Hematopoietic multipotent progenitor cell (in vitro differentiated cells): ENCODE measurements at places on chromosomes 7 and 10.

GRCh38 chr7:909358-910329 is 33.3 kb downstream of the GET4 start:
- no peak for DNase-seq

DNA sequence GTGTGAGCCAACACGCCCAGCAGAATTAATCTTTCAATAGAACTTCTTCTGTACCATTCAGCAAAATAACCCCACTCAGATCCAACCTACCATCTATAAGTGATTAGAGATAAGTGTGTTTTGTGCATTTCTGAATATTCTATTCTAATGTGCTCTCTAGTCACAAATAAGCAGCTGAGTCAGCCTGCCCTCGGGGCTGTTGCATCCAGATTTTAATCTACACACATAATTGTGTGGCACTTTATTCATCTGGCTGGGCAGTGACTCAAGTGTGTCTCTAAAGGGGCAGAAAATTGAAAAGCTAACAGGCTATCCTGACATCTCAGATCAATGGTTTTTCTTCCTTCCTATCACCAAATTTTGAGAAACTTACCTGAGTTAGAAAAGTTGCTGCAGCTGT is 60.3 kb downstream of the PRR15 start:
- no peak for DNase-seq

- DNase-seq = no peak
Observed at GRCh38 chr7:142798451-142799436, 28.0 kb downstream of the PRSS2 start.

- no peak for DNase-seq
Observed at GRCh38 chr7:146865696-146866095, 749.1 kb downstream of the CNTNAP2 start.

DNA sequence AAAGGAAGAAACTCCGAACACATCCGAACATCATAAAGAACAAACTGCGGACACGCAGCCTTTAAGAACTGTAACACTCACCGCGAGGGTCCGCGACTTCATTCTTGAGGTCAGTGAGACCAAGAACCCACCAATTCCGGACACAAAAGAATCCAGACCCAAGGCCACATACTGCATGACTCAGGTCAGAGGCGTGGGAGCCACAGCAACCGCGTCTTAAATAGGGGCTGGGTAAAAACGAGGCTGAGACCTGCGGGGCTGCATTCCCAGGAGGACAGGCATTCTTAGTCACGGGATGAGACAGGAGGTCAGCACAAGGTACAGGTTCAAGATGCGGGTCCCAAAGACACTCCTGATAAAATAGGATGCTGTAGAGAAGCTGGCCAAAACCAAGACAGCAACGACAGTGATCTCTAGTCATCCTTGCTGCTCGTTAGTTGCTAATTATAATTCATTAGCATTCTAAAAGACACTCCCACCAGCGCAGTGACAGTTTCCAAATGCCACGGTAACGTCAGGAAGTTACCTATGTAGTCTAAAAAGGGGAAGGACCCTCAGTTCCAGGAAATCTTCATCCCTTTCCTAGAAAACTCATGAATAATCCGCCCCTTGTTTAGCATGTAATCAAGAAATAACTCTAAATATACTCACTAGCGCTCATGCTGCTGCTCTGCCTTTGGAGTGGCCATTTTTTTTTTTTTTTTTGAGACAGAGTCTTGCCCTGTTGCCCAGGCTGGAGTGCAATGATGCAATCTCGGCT is 19.3 kb downstream of the AP5Z1 start:
- DNase-seq = no peak

GRCh38 chr7:98934267-98934666 is 55.9 kb downstream of the TRRAP start:
- DNase-seq = no peak

GRCh38 chr10:111357859-111358258 is 281.0 kb downstream of the ADRA2A start:
- DNase-seq = no peak

GRCh38 chr7:3153118-3153517 is 109.5 kb upstream of the CARD11 start:
- DNase-seq = no peak

DNA sequence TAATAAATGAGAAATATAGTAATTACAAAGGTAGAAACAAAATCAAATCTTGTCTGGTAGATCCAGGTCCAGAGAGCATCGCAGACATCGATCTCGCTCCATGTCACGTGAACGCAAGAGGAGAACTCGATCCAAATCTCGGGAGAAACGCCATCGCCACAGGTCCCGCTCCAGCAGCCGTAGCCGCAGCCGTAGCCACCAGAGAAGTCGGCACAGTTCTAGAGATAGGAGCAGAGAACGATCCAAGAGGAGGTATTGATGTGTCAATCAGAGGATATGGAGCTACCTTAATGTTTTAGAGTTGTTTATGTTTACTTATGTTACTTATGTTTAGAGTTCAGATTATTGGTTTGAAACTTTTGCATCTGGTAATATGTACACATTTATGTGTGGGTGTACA is 57.8 kb downstream of the LUC7L2 start:
- no peak for DNase-seq

- no peak for DNase-seq
Observed at GRCh38 chr7:44057849-44058758, 7.3 kb downstream of the PGAM2 start.

- no peak for DNase-seq
Observed at GRCh38 chr7:23450518-23450917, 19.8 kb downstream of the IGF2BP3 start.

- DNase-seq = no peak
Observed at GRCh38 chr7:2887816-2888215, 43.7 kb upstream of the GNA12 start.

GRCh38 chr10:44008270-44008916 is 359.7 kb upstream of the ZNF32 start:
- no peak for DNase-seq

GRCh38 chr7:114158854-114159253 is 240.0 kb upstream of the PPP1R3A start:
- DNase-seq = no peak

GRCh38 chr10:112634096-112634830 is 187.2 kb downstream of the VTI1A start:
- DNase-seq = no peak

GRCh38 chr10:86599041-86599440 is 55.3 kb upstream of the OPN4 start:
- no peak for DNase-seq

DNA sequence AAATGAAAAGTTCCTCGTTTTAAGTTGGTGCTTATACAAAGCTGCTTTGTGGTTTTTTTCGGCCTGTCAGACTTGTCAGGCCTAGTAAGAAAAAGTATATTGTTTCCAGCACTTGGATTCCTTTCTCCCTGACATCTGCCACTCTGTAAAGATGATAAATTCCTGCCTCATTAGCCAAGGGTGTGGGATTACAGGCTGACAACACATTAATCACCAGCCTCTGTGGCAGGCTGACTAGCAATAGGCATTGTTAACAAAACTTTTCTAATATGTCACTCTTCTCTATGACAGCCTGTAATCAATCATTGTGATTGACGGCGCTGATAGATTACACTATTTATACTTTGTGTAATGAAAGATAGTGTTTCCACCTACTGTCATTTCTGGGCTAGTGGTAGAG is 682.5 kb downstream of the LRMDA start:
- peak; percentile 48 for DNase-seq

- no peak for DNase-seq
Observed at GRCh38 chr7:86968618-86969017, 90.8 kb downstream of the ELAPOR2 start.

GRCh38 chr7:130162196-130162595 is 43.0 kb downstream of the TMEM209 start:
- no peak for DNase-seq

DNA sequence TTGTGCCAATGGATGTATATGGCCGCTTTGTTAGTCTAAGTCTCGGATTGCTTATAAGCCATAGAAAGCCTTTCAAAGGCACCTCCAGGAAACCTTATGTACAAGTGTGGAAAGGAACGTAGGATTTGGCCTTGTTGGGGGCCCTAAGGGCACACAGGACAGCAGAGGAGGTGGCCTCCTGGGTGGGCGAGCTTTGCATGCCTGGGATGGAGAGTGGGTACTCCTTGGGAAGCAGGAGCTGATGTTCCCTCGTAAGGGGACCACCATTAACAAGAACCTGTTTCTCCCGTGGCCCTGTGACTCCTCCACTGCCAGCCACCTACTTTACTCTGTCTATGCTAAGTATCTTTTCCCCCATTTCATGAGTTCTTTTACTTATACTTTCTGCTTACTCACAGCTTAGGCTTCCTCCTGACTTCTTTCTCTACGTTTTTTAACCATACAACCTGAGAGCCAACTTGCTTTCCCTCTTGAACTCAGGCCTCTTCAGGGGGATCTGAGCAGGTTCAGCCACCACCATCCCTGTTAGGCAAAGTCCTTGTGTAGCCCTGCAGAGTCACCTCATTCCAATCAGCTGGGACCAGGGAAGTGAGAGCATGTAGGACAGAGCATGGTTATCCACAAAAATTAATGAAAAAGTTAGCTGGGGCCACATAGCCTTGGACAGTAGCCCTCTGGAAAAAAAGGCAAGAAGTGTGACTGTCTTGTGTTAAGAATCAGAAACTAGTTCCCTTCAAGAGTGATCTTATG is 118.9 kb downstream of the NEBL start:
- no peak for DNase-seq

GRCh38 chr7:85480666-85481065 is 293.8 kb upstream of the SEMA3D start:
- no peak for DNase-seq

DNA sequence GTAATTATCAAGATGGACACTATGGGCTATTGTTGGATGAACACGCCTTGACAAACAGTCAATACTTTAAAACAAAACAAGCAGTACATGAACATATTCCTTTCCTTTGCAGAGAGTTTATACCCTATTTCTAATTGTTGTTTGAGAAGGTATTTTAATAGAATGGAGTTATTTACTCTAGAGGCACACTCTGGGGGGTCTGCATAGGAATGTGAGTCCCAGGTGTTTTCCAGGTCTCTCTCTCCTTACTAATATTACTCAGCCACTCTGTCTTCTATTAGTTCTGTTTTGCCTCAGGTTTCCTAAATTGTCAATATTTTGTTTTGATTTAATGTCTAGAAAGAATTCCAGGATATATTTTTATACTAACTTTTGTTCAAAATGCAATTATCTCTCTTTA is 1091.4 kb downstream of the CNTNAP2 start:
- no peak for DNase-seq

GRCh38 chr7:128454808-128455542 is 703 bp upstream of the HILPDA start:
- DNase-seq = no peak

GRCh38 chr7:16915405-16915804 is 33.6 kb upstream of the AGR3 start:
- DNase-seq = no peak

DNA sequence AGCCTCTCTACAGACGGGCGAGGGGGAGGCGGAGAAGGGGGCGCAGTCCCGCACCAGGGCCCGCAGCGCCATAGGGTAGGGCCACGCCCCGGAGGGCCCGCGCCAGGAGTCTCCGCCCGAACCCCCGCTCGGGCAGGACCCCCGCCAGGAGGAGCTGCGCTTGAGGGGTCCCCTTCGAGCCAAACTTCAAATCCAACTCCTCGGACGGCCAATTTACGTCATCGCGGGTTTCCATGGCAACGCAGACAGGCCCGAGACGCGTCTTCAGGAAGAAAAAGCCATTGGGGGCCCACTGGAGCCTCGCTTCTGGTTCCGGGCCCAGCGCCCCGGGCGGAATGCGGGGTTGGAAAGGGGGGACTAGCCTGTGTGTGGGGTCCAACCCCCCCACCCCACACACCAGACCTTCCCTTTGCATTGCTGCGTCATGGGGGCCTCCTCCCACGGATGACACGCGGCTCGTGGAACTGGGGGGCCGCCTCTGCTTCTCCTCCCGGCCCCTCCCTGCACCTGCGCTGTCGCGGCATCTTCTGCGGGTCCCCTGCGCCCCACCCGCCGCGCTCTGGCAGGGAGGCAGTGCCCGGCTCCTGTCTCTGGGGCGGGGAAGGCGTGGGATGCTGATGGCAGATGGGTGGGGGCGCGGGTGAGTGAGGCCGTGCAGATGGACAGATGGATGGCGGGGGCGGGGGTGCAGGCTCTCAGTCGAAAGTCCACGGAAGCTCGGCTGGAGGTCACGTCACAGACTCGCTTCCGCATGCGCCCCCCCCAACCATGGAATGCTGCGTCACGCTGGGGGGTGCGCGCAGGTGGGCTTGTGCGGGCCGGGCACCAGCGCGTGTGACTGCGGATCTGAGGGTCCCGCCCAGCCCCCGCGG is 1.2 kb downstream of the CALY start:
- DNase-seq = peak; percentile 92

DNA sequence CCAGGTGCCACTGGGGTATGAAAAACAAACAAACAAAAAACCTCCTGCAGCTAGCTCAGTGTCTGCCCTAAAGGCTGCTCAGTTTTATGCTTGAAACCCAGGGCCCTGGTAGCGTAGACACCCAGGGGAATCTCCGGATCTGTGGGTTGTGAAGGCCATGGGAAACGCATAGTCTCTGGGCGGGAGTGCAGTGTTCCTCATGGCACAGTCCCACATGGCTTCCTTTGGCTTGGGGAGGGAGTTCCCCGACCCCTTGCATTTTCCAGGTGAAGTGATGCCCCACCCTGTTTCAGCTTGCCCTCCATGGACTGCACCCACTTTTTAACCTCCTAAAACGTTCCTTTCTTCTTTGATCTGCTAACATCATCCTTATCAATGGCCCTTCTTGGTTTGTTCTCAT is 56.0 kb downstream of the AHR start:
- DNase-seq = no peak

DNA sequence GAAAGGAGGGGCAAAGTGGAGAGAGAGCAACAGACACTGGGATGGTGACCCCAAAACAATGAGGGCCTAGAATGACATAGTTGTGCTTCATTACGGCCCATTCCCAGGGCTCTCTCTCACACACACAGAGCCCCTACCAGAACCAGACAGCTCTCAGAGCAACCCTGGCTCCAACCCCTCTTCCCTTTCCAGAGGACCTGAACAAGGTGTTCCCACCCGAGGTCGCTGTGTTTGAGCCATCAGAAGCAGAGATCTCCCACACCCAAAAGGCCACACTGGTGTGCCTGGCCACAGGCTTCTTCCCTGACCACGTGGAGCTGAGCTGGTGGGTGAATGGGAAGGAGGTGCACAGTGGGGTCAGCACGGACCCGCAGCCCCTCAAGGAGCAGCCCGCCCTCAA is 20.7 kb downstream of the PRSS2 start:
- no peak for DNase-seq

DNA sequence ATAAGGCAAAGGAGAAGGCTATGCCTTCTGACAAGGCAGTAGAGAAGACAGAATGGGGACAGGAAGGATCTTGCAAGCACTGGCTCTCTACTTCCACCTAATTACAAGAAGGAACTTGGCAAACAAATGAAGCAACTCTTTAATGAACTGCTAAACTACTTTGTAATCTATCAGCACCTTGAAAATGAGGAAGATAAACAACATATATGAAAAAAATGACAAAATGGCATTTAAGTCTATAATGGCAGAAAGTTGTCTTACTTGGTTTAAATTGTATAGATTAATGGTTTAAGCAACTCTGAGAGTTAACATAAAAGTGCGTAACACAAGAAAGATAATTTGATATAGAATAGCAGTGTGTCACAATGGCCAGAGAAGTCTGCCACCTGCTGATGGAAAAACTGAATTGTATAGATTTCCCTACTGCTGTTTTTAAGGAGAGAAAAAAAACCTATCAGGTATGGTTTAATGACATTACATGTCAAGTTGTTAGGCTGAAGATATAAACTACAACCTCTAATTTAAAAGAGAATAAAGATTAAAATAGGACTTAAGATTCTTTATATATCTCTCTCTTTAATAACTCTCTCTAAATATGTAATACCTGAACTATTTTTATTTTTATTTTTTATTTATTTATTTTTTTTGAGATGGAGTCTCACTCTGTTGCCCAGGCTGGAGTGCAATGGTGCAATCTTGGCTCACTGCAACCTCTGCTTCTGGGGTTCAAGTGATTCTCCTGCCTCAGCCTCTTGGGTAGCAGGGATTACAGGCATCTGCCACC is 11.8 kb downstream of the NT5C3A start:
- no peak for DNase-seq
